ENCODE measurements at places on chromosomes 5 and 9. TPM values are rescaled to one million over a fixed set of nuclear protein-coding genes. Genes with fewer than 3 reads are reported as not detected.

COL5A1 gene
- total RNA-seq, result 0.57 TPM

SH3TC2 gene
- 6.0 TPM for total RNA-seq

BTNL3 gene
- total RNA-seq, result not detected

CLIC3 gene
- 4.4 TPM for total RNA-seq

PKD2L2 gene
- not detected for total RNA-seq

INSYN2B gene
- 0.07 TPM for total RNA-seq

MELK gene
- total RNA-seq, result 9.0 TPM

TTC23L gene
- 0.07 TPM for total RNA-seq

FAM78A gene
- total RNA-seq, result 0.34 TPM

SLC25A2 gene
- total RNA-seq, result not detected

GABRA6 gene
- not detected for total RNA-seq

OTP gene
- not detected for total RNA-seq

LURAP1L gene
- total RNA-seq, result 70.7 TPM
